Frontal cortex (tissue), 4 donors: ENCODE measurements at places on chromosomes 6 and 20.
A peak's percentile ranks its signal among the peaks of the same experiment; 100 is the strongest.

- no peak for DNase-seq
Observed at GRCh38 chr20:58146081-58146745, 82.2 kb downstream of the ANKRD60 start.

DNA sequence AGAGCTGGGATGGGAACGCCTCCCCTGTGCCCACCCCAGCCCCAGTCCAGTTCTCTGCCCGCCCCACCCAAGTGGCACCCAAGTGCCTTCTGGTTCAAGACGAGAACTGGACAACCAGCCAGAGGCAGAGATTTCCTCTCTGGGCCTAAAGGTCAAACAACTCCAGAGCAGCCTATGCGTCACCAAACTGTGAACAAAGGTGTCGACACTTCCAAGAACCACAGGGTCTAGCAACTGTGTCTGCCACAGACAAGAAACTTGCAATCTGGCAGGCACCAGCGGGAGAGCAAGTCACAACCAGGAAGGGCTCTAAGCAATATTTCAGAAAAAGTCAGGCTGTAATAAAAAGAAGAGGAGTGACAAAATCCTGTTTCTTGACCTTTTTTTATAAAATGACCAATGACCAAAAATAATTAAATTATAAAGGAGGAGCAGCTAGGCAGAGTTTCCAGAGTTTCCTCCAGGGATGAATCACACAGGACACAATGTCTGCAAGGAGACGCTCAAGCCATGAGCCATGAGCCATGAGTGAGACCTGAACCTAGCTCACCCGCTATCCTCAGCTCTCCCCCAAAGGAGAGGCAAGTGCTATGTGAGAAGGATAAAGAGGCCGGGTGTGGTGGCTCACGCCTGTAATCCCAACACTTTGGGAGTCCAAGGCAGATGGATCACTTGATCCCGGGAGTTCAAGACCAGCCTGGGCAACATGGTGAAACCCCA is 11.1 kb downstream of the EDEM2 start:
- DNase-seq = no peak

GRCh38 chr6:82095091-82095490 is 152.5 kb downstream of the IBTK start:
- no peak for DNase-seq

DNA sequence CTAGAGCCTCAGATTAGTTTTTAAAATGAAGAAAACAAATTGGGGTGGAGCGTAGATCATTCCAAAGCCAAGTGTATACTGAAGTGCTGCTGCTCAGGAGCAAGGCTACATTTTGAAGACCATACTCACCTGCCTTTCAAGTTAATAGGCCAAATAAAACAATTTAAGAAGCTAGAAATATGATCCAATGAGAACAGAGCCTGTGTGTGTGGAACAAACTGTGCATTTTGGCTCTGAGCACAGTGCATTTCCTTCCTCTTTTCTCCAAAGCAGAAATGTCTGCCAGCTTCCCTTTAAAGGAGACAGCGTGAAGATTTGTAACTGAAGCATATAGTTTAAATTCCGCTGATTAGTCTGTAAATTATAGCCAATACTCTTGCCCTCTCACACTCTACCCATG is 3.2 kb upstream of the IFNGR1 start:
- no peak for DNase-seq

DNA sequence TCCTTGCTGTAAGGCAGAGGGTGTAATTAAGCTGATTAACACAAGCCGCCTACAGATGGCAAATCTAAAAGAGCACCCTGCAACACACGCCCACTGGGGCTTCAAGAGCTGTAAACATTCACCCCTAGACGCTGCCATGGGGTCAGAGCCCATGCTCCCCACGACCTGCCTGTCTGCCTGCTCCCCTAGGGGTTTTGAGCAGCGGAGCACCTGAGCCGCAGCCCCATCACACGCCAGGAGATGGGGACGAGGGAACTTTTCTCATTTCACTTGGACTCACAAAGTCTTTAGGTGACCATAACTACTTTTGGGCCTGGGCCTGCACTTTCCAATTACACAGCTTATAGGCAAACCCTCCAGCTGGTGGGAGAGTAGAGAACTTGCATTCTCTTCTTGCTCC is 99.0 kb upstream of the SOX4 start:
- no peak for DNase-seq

- no peak for DNase-seq
Observed at GRCh38 chr20:63688228-63689045, 8.0 kb upstream of the TNFRSF6B start.

DNA sequence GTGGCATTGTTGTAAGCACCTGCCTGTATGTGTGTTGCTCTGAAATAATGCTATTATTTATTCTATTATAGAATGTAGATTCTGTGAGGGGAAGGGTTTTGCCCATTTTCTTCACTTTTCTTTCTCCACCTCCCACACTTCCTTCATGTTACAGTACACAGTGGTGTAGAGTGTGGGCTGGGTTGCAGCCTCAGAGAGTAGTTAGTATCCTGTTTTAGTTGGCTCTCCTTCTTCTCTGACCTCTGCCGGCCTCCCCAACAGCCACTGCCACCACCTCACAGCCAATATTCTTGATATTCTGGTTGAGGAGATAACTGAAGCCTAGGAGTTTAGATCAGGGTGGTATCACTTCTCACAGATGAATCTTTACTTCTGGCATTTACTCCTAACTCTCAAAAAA is 143.4 kb downstream of the BCKDHB start:
- DNase-seq = no peak

- no peak for DNase-seq
Observed at GRCh38 chr20:19690462-19690861, 67.6 kb upstream of the RIN2 start.

GRCh38 chr6:160775792-160776580 is 73.9 kb downstream of the PLG start:
- DNase-seq = no peak

GRCh38 chr20:40769677-40770285 is 80.7 kb upstream of the MAFB start:
- DNase-seq = no peak

DNA sequence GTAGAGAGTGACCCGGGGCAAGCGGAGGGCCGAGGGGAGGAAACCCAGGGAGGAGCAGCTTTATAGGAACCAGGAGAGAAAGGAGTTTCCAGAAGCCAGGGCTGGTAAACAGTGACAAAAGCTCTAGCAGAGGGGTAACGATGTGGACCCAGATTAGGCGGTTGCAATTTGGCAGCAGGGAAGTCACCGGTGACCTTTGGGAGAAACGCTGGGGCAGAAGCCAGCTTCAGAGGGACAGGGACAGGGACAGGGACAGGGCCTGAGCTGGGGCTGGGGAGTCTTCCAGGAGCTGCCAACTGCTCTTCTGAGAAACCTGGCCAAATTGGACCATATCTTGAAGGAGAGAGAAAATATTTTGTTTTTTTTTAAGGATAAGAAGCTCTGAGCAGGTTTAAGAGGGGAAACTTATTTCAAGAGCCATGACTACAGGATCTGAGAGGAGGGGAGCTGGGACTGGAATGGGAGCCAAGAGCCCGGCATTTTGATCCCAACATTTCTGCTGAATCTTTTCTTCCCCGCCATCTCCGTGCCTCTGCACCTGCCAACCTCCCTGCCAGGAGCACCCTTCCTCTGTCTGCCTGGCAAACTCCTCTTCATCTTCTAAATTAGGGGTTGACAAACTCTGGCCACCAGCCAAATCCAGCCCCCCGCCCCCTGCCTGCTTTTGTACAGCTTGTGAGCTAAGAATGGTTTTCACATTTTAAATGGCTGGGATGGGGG is 22.6 kb upstream of the PREX1 start:
- no peak for DNase-seq

- no peak for DNase-seq
Observed at GRCh38 chr6:113648698-113649097, 208.4 kb upstream of the MARCKS start.

- DNase-seq = no peak
Observed at GRCh38 chr20:49887251-49888211, 27.8 kb downstream of the SPATA2 start.

DNA sequence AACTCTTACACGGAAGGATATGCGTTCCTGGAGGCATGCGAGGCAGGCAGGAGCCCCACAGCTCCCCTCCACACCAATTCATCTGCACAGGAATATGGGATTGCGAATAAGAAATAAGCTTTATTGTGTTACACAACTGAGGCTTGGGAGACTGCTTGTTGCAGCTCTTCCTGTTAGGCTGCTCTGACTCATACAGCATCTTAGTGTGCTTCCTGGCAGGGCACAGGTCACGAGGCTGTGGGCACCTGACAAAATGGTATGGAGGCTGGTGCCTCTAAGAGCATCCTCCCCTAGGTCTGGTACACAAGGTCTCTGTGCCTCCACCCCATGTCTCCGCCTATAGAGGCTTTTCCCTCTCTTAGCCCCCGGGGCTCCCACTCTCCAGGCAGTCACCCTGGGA is 6.8 kb downstream of the SLC22A3 start:
- DNase-seq = no peak

DNA sequence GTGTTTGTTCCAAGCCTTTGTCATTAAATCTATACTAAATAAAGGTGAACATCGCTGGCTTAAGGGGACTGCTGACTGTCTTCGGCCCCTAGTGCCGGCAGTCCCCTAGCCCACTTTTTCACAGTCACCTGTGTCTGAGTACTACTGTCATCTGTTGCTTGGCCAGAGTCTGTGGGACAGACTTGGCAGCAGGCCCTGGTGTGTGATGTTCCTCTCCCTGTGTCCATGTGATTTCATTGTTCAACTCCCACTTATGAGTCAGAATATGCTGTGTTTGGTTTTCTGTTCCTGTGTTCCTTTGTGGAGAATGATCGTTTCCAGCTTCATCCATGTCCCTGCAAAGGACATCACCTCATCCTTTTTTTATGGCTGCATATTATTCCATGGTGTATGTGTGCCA is 133.4 kb downstream of the HAO1 start:
- DNase-seq = no peak

- peak; percentile 15 for DNase-seq
Observed at GRCh38 chr6:136989571-136990241, 55.1 kb downstream of the IL20RA start.

- DNase-seq = no peak
Observed at GRCh38 chr6:122753688-122754056, 25.8 kb upstream of the FABP7 start.

- no peak for DNase-seq
Observed at GRCh38 chr6:90068264-90068663, 174.0 kb downstream of the GJA10 start.

- DNase-seq = no peak
Observed at GRCh38 chr20:53962388-53962787, 108.0 kb downstream of the BCAS1 start.

GRCh38 chr6:25966711-25967110 is 4.1 kb downstream of the TRIM38 start:
- DNase-seq = no peak

- no peak for DNase-seq
Observed at GRCh38 chr6:37287519-37288157, 29.7 kb upstream of the TMEM217 start.

- DNase-seq = no peak
Observed at GRCh38 chr6:107538856-107539387, 49.0 kb downstream of the SOBP start.

- no peak for DNase-seq
Observed at GRCh38 chr6:39449022-39449421, 126.5 kb upstream of the KCNK16 start.

GRCh38 chr6:80959034-80959433 is 793.4 kb downstream of the TENT5A start:
- no peak for DNase-seq

GRCh38 chr6:116003668-116004067 is 57.0 kb downstream of the FRK start:
- no peak for DNase-seq

DNA sequence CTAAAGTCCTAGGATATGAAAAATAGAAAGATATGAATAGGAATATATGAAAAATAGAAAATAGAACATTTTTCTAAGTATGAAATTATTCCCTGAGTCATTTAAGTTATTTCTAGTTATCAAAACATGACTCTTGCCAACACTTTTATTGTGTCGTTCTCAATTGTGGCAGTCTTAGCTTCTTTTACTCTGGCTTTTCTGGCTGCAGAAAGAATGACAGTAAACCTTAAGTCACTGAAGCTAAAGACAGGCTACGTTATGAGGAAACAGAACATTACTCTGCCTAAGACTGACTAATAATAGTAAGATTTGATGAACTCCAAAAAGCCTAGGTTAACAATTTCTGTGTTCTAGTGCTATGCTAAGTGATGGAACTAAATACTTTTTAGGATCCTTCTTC is 74.6 kb downstream of the AIG1 start:
- no peak for DNase-seq

- no peak for DNase-seq
Observed at GRCh38 chr20:32132911-32133549, 23.5 kb downstream of the TM9SF4 start.

DNA sequence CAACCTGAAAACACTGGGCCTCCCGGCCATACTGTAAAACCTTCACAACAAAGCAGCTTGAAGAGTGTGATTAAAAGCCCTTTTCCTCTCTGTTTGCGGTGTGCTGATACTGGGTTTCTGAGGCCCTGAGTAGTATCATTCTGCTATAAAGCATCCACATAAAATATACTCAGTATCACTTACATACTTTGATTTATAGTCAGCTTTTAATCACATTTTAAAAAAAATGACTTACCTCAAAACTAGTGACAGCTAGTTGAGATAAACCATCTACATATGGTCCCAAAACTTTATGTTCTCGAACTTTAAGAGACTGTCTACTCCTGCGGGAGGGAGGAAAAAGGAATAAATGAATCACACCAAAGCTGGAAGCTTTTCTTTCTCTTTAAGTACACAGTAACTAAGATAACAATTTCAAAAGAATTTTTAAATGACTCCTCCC is 135.7 kb downstream of the KIF13A start:
- no peak for DNase-seq

DNA sequence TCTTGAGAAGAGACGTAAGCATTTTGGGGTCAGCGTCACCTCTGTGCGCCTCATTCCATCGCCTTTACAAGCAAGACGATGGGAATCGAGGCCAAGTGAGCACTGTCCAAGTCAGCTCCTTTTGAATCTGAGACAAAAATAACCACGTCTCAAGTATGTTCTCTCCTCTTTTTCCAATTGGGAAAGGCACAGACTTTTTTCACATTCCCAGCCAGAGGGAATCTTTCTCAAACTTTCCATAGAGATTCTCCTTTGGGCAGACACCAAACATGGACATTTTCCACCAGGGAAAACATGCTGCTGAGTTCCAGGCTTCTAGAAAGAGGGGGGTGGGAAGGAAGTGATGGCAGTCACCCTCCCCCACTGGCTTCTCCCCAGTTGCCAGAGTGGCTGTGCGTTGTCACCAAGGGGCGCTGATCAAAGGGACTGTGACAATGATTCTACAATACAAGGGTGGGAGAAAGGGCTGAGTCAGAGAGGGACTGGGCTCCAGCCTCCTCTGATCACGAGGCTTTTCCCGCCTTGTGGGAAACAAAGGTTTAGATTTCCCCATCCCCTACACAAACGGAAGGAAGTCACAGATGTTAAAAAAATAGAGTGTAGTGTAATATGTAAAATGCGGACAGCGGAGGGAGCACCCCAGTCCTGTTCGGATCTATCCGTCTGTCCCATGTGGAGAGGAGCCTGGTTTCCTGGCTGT is 281.9 kb upstream of the RNF24 start:
- no peak for DNase-seq

GRCh38 chr6:124069230-124069950 is 265.7 kb downstream of the NKAIN2 start:
- DNase-seq = no peak

- DNase-seq = no peak
Observed at GRCh38 chr20:45173522-45173921, 1.2 kb upstream of the PI3 start.

- no peak for DNase-seq
Observed at GRCh38 chr6:32912951-32913350, 27.9 kb downstream of the HLA-DMB start.
